ENCODE measurements at places on chromosomes 5 and 9.

GRCh38 chr5:9799606-9800005 is 169.5 kb upstream of the TAS2R1 start:
- no peak for DNase-seq

GRCh38 chr9:110971234-110971633 is 67.0 kb downstream of the LPAR1 start:
- no peak for DNase-seq

DNA sequence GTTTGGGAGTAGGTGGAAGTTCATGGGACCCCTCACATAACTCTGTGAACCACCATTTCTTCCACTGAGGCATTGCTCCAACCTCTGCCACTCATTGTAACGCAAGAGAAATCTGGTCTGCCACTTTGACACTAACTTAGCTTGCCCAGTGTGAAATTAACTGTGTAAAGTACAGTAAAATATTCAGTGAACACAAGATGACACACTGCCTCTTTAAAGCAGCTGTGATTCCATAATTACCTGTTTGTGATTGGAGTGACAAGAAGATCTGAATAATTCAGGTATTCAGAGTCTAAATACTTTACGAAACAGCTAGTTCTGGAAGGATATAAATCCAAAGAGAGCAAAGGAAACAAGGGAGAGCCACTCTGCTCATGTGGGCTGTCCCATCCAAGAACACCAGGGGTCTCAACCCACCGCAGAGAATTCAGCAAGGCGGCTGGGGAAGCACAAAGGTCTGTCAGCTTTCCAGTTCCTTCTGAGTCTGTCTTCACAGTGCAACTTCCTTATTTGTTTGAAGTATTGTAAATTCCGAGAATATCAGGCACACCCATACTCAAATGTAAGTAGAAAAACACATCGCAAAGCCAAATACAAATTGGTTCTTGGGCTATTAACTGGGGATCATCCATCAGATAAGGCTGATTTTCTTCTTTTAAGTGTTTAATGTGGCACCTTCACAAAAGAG is 86.9 kb downstream of the GNAQ start:
- DNase-seq, result peak; percentile 46

DNA sequence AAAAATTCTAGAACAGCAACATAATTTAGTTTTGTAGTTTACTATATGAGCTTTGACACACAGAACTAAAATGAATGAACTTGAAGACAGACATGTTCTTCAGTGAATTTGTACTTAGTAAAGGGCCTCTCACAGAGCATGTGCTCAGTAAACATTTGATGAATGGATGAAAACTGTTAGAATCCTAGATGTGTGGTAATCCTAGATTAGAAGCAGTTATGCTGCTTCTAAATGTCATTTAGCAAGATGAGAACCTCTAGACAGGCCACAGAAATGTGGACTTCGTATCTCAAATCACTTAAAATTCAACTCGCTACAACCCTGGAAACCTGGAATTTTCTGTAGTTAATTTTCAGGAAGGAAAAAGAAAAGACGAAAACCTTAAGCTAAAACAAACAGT is 8.5 kb downstream of the GOLPH3 start:
- DNase-seq, result no peak

GRCh38 chr5:96250782-96251181 is 182.3 kb downstream of the PCSK1 start:
- DNase-seq, result no peak

DNA sequence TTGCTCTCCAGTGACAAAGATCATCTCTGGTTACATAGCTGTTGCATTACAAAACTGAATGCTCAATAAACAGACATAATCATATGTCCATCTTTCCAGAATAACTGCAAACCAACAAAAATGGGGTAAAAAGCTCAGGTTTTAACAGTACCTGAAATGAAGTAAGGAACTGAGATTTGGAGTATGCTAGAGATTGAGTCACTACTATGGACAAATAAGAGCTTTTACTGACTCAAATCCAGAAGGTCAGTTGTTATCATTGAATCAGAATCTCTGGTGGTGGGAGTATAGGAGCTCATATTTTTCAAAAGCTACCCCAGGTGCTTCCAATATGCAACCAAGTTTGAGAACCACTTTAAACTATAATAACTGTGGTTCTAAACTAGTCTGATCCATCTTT is 4.1 kb upstream of the RAPGEF6 start:
- no peak for DNase-seq

- peak; percentile 58 for DNase-seq
Observed at GRCh38 chr9:93064392-93065134, 6.1 kb downstream of the SUSD3 start.

DNA sequence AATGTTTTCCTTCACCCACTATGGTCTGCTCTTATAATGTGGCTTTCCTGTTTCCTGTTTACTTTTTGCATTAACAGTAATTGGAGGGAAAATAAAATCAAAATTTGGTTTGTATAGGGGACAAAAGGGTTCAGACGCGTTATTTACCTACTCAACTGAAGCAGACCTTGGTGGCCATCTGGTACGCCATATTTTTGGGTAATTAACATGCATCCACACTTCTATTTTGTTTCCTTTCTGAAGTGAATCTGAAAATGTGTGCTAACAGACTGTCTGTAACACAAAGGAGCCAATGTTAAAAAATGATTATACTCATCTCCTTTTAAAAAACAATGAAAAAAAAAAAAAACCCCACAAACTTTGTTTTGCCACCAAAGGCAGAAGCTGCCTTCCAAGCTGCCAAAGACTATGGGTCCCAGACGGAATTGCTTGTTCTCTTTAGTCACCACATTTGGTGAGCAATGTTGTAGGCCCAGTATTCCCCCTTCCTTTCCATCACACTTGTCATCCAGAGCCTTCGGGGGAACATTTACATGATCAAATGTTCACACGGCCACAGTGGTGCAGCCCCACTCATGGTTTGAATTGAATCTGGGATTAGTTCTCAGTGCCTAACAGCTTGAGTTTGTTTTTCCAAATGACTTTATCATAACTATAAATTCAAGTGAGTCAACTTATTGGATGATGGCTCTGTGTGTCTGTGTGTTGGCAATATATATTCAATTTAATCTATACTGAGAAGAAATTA is 323.7 kb upstream of the CD180 start:
- no peak for DNase-seq

- no peak for DNase-seq
Observed at GRCh38 chr5:79544131-79544530, 30.2 kb upstream of the HOMER1 start.

DNA sequence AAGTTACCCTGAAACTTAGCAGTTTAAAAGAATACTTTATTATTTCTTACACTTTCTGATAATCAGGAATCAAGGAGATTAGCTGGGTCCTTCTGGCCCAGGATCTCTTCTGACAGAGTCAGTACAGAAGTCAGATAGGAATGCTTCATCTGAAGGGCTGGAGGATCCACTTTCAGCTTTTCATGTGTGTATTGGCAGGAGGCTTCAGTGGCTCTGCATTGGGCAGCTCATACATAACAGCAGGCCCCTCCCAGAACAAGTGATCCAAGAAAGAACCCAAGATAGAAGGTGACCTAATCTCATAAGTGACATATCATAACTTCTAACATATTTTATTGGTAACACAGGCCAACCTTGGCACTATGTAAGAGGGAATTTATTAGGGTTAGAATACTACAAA is 258.4 kb downstream of the HCN1 start:
- DNase-seq, result no peak

- DNase-seq, result no peak
Observed at GRCh38 chr5:174157048-174157447, 111.5 kb downstream of the NSG2 start.

- no peak for DNase-seq
Observed at GRCh38 chr9:133889584-133890301, 102.4 kb downstream of the VAV2 start.

DNA sequence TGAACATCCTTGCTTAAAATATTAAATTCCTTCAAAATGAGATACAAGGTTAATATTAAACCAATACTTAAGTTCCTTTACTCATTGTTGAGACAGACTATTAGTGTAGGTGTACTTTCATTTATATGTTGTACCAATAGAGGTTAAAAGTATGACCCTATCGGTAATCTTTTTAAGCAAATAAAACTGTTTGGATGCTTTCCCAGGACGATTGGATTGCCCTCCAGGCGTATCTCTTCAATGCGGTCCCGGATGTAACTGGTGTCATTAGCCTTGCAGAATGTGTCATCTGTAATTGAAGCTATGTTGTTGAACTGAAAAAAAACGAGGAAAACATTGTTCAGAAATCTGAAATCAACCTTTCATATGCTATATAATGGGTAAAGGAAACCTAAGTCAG is 18.9 kb downstream of the OGN start:
- DNase-seq, result no peak

DNA sequence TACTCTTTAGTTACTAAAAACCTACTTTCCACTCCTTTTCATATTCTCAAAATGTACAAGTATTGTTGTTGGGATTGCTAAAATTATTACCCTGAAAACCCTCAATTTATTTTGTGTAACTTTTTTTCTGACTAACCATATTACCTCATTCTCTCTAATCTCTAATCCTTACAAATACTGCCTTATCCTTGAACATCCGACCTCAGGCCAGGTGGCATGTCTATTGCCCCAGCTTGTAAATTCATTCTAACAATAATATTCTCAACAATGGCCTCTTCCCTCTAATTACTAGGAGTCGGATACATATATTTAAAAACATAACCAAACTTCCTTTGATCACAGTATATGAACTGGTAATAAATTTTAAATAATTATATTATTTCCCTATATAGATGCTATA is 25.8 kb downstream of the ARL15 start:
- DNase-seq, result no peak

- DNase-seq, result peak; percentile 71
Observed at GRCh38 chr9:126705767-126706697, 92.3 kb downstream of the LMX1B start.

DNA sequence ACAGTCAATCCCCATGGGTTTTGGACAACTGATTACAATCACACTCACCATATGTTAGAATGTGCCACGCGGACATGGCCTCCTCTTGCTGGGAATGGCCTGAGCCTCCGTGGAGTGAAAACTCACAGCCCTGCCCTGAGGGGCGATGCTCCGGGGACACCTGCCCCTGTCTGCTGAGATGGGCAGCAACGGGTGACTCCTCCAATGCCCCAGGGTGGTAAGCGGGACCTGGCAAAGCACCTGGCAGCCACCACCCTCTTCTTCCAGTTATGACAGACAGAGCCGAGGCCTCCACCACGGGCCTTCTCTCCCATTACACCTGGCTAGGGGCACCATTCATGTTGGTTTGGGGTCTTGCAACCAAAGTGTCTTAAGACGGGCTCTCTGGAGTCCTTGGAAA is 94.9 kb upstream of the COL5A1 start:
- no peak for DNase-seq

- no peak for DNase-seq
Observed at GRCh38 chr5:90565491-90565890, 6.9 kb downstream of the ADGRV1 start.

DNA sequence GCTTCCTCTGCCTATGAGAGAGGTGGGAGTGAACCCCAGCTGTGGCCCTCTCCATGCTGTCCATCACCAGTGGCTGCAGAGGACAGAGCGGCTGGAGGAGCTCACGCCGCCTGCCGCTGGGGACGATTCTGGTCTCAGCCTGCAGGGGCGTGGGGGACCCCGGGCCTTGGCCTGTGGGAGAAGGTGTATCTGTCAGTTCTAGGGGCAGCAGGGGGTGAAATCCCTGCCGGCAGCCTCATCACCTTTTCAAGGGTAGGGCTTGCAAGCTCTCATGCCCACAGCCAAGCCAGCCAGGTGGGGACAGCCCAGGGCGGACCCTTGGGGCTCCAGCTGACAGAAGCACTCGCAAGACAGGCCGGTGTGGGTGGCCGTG is 80.2 kb downstream of the TSPAN17 start:
- DNase-seq, result no peak

DNA sequence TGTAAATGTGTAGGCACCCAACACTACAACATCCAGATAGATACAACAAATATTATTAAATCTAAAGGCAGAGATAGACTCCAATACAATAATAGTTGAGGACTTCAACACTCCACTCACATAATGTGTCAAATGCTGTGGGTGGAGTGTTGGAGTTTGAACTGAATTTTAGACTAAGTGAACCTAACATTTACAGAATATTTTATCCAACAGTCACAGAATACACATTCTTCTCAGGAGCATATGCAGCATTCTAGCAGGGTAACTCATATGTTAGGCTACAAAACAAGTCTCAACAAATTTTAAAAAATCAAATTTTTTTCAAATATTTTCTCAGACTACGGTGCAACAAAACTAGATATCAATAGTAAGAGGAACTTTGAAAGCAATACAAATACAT is 648.7 kb upstream of the CDH18 start:
- DNase-seq, result no peak

DNA sequence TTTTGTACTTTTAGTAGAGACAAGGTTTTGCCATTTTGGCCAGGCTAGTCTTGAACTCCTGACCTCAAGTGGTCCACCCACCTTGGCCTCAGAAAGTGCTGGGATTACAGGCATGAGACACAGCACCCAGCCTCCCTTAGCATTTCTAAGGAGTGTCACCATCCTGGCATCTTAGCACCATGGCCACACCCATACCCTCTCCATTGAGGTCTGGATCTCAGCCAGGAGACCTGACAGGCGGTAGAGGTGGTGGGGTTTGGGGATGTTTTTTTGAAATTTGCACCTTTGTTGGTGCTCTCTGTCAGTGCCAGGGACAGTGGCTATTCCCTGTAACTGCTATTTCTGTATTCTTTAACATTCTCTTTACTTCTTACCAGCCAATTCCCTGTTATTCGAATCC is 72.5 kb downstream of the TRIM36 start:
- no peak for DNase-seq

DNA sequence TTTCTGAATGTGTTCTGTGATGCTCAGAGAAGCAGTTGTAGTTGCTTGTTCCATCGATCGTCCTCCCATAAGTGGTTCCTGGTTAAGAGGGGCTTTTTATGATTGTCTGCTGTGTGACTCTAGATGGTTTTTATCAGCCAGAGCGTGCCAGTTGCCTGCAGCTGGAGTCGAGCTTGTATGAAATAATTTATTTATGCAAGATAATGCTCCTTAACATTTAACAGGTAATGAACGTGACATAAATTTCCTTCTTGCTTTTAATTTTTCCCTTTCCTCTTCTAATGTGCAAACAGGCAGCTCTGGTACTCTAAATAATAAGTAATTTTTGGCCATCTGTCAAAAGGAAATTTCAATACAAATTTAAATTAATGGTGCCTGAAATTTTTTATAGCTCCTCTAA is 84.4 kb downstream of the TLE4 start:
- DNase-seq, result no peak

- DNase-seq, result no peak
Observed at GRCh38 chr5:65986050-65986451, 59.7 kb downstream of the ERBIN start.

DNA sequence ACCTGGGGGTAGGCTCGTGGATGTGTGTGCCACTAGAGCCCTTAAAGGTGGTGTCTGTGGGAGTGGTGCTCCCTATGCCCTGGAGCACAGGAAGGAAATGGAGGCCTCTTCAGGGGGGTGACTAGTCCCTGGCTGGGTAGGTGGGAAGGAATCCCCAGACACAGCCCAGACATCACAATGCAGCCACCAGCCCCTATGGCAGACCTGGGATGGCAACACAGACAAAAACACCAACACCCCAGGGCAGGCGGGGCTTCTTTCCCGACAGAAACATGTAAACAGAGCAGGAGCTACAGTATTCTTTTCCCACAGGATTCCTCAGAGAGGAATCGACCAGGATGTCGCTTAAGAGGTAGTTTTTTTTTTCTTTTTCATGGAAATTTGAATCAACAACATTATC is 10.4 kb upstream of the NR5A1 start:
- no peak for DNase-seq

- DNase-seq, result no peak
Observed at GRCh38 chr9:97766092-97766491, 69.0 kb upstream of the XPA start.
